ENCODE measurements at places on chromosomes 7 and 10.

DNA sequence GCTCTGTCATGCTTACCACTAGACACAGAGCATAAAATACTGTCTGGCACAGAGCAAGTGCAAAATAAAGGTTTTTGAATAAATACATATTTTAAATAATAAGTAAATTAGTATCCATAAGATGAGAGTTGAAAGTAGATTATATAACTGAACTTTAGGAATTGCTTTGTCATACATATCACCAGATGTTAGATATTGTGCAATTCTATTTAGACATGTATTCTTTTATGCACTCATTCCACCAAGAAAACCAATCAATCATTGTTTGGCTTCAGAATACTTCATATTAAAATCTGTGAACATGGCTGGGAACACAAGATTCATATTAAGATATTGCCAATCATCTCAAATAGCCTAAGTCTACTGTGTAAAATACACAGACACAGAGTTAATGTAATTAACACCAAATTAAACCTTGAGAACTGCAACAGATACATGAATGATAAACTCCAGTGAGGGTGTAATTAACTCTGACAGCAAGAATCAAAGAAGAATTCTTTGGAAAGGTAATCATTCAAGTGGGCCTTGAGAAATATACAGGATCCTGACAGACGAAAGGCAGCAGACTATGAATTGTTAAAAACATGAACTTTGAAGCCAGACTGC is 201.0 kb upstream of the PTN start:
- DNase-seq: no peak

- no peak for DNase-seq
These were observed 2.9 kb downstream of the IGF2BP3 start for GRCh38 chr7:23467291-23467805.

DNA sequence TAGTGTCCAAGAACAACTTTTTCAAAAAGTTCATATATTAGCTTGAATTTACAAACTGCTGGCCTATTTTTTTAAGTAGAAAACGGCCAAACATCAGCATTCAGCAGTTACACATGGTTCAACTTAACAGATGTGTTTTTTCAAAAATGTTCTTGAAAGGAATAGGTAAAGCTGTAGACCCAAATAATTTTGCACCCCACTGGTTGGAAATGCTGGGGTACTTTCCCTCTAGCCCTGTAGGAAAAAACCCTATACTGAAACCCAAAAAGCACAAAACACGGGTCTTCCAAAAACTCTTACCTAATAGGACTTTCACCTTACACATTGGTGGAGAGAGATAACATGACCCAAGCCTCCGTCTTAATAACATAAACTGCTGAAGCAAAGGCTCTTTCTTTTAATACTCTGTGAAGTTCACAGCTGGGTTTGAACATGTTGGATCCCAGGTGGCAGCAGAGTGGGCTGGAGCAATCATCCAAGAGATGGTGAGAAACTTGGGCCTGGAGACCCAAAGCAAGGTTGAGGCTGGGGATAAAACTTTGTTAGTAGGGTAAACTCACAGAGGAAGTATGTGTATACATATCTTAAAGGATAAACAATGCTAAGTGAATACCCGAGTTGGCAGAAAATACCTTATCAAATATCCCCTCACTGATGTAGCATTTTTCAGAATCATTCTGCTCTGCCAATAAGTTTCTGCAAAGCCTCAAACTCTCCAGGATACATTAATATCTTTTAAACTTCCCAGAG is 629 bp upstream of the DNAJC9 start:
- DNase-seq: no peak

GRCh38 chr10:14648946-14649345 is 125.8 kb downstream of the FAM107B start:
- DNase-seq: no peak

GRCh38 chr7:135898226-135898625 is 78.9 kb downstream of the MTPN start:
- DNase-seq: no peak

GRCh38 chr10:111996103-111996502 is 187.5 kb downstream of the GPAM start:
- no peak for DNase-seq

GRCh38 chr10:26557641-26558014 is 119.5 kb downstream of the APBB1IP start:
- no peak for DNase-seq

DNA sequence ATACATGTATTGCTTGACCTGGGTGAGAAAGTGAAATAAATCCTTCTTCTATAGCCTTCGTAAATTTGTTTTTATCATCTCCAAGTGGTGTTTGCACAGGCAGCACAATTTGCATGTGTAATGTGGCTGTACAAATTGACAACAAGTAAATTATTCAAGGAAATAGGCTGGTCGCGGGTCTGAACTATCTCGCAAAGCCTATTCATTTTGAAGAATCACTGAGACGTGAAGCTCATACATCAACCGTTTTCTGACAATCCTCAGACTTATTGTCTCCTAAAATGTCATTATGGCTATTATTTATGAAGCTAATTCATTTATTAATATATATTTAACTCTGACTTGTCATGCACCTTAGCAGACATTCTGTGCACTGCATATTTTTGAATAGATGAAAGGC is 16.2 kb upstream of the FAM204A start:
- DNase-seq: no peak

GRCh38 chr7:110604885-110605284 is 486.0 kb upstream of the LRRN3 start:
- no peak for DNase-seq

DNA sequence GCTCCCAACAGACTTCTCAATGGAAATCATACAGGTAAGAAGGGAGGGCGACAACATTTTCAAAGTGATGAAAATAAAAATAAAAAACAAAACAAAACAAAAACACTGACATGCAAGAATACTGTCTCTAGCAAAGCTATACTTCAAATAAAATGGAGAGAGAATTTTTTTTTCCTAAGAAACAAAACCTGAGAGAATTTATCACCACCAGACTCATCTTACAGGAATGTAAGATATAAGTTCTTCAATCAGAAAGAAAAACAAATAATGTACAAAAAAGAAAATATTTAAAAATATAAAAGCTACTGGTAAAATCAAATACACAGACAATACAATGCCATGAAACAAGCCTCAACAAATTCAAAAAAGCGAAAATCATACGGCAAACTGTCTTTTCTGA is 113.2 kb downstream of the NRBF2 start:
- DNase-seq: no peak
